ENCODE measurements at places on chromosomes 4 and X.

DNA sequence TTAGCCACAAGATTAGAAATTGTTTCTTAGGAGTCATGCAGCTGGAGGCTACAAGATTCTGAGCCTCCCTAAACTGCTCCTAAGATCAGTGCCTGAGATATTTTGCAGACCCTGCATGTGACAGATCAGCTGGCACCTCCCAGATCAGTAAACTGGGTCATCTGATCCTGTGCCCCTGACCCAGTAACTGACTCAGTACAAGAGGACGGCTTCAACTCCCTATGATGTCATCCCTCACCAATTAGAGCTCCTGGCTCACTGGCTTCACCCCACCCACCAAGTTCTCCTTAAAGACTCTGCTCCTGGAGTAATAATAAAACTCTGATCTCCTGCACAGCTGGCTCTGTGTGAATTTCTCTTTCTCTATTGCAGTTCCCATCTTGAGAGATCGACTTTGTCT lies 45.4 kb upstream of the PNPLA4 start:
- no peak for DNase-seq

DNA sequence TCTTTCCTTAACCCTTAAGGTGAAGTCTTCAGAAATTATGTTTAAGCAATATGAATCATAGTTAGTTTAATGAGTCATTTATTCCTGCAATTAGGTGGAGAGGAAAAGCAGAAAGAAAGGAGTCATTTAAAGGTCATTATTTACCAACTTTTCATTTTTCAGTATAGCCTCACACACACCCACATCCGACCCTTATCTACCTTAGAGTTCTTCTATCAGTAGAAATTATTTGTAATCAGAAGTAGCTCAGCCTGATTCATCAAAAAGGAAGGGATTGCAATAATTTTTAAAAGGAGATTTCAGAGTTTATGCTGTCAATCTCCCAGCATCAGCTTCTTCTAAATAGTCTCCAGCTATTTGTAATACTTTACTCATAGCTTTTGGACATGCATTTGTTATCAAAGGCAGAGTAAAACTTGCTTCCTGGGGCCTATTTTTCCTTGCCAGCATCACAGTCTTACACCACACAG lies 5.9 kb downstream of the ANXA10 start:
- peak; percentile 34 for DNase-seq

- no peak for DNase-seq
Measured at GRCh38 chr4:102268355-102268754, 76.9 kb downstream of the SLC39A8 start.

DNA sequence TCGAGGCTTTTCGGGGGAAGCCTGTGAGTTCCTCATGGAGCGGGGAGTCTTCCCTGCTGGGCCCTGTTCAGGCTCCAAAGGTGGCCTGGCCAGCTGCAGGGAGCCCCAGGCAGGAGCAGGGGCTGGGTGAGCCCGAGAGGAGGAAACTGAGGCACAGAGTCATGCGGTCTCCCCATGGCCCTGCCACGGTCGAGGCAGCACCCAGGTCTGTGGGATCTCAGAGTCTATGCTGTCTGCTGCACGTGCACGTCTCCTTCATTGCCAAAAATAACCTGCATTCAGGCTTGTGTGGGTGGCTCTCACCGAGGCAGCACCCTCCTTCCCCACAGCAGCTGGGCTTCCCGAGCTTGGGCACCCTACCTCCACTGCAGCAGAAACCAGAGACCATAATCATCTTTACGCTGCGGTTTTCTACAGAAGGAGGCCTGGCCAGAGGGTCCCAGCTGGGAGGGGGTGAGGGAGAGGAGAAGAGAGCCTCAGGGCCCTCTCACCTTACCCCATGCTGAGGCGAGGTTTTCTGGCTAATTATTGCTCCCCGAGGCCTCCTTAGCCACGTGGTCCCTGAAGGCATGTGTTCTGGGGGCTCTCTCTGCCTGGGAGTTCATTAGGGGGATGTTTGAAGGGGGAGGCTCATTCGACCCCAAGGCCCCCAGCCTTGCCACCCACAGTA lies 64.3 kb downstream of the CPZ start:
- DNase-seq, result no peak

GRCh38 chr4:67037504-67038227 lies 507.6 kb downstream of the CENPC start:
- no peak for DNase-seq

GRCh38 chrX:400258-400657 lies 13.6 kb upstream of the PPP2R3B start:
- no peak for DNase-seq

GRCh38 chr4:181858741-181859140 lies 384.5 kb upstream of the TENM3 start:
- DNase-seq, result no peak

DNA sequence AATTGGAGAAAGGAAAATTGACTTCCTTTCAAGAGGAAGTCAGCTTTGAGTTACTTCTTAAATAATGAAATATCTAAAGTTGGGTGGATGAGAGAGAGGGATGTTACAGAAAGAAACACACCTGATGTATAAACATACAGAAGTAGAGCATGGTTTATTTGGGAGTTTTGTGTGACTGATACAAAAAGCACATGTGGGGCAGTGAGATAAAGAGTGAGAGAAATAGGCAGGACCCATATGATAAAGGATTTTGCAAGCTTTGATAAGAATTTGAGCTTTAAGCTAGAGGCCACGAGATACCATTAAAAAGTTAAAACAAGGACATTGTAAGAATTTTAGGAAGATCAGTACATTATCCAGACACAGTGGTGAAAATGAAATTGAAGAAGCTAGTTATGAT lies 263.3 kb upstream of the GPRIN3 start:
- no peak for DNase-seq

Data from HS-5 (cell line).